ENCODE measurements at places on chromosomes 4 and X. TPM values are rescaled to one million over a fixed set of nuclear protein-coding genes. Genes with fewer than 3 reads are reported as not detected.

The RNF128 gene
- total RNA-seq, result not detected

The CPZ gene
- 0.27 TPM for total RNA-seq

The RTL9 gene
- total RNA-seq, result 1.8 TPM

The XAGE1A gene
- total RNA-seq, result not detected

The ADGRG4 gene
- not detected for total RNA-seq

The ADH7 gene
- not detected for total RNA-seq

The MAP7D2 gene
- total RNA-seq, result 3.0 TPM

The SSX4B gene
- 0.71 TPM for total RNA-seq

The RAB41 gene
- not detected for total RNA-seq

The CT55 gene
- total RNA-seq, result 0.34 TPM

The EIF1AX gene
- total RNA-seq, result 107 TPM

The COL4A6 gene
- total RNA-seq, result 0.05 TPM
